ENCODE measurements at places on chromosomes 5 and 9.
A peak's percentile ranks its signal among the peaks of the same experiment; 100 is the strongest.

GRCh38 chr5:83921666-83922193 is 201.1 kb upstream of the HAPLN1 start:
- no peak for DNase-seq

DNA sequence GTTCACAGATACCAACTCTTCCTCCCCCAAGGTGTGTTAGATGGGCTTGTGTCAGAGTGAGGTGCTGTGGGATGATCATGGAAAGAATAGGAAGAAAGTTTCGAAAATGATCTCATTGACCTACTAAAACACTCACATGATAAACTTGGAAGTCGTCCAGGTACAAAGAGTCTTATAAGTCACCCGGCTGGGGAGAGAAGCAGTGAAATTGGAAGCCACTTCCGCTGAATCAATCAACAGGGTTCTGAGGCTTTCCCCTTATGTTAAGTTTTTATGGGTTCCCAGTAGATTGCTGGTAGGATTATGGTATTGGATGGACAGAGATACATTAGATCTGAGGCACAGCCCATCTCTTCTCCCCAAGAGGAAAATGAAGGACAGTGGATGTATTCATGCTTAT is 218.8 kb upstream of the MSX2 start:
- peak; percentile 78 for DNase-seq

- no peak for DNase-seq
These were observed 49.4 kb downstream of the ATP10B start for GRCh38 chr5:160802592-160802991.

GRCh38 chr5:73672132-73672531 is 46.1 kb downstream of the ARHGEF28 start:
- DNase-seq, result no peak

- DNase-seq, result peak; percentile 52
These were observed 26.2 kb downstream of the CARNMT1 start for GRCh38 chr9:75001719-75002421.

- no peak for DNase-seq
These were observed 43.1 kb downstream of the ADAMTS16 start for GRCh38 chr5:5183189-5183699.

- no peak for DNase-seq
These were observed 203.0 kb downstream of the SPATA31A6 start for GRCh38 chr9:42386477-42386876.

DNA sequence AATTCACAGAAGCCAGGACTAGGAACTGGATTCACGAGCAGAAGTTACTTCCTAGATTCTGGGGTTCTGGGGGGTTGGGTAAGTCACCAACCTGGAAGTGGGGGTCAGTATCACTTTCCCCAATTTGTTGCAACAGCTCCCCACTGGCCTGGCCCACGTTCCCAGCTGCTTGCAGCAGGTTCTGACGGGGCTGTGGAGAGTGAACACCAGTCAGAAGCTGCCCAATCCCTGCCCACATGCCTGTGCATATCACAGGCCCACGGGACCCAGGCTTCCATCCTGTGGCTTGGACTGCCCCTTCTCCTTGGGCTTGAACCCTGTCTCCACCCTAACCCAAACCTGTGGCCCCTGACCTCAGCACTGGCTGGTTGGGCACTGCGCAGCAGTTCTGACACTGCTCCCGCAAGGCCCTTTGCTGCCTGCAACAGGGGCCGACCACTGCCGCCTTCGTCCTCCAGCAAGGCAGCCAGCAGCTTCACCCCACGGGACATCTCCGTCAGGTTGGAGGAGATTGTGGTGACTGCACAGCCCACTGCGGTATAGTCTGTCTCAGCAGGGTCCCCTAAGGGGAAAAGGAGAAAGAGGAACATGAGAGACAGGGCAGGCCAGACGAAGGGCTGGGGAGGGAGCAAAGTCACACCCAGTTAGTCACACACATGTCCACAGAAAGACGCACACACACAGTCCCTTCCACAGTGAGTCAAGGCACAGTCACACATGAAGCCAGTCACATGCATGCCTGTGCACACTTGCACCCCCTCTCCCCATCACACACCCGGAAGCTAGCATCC is 13.1 kb downstream of the TLN1 start:
- DNase-seq, result no peak

- no peak for DNase-seq
These were observed 33.3 kb downstream of the IPPK start for GRCh38 chr9:92636627-92637026.

GRCh38 chr5:172891716-172892421 is 57.8 kb downstream of the ERGIC1 start:
- DNase-seq, result no peak

DNA sequence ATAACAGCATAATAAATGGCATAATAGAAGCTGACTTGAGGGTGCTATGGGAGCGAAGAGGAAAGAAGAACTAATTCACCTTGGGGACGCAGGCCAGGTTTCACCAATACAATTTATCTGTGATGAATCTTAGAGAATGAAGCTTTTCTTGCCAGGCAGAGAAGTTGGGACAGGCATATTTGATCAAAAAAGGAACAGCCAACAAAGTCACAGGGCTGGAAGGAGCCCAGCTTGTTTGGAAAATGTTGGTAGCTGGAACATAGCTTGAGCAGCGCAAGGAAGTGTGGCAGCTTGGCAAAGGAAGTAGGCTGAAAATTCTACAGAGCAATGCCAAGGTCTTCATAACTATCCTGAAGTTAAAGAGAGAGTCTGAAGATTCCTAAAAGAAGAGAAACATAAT is 181.5 kb upstream of the OR13F1 start:
- no peak for DNase-seq

GRCh38 chr9:1120500-1121165 is 70.5 kb downstream of the DMRT2 start:
- DNase-seq, result no peak

GRCh38 chr5:139670369-139671095 is 22.4 kb downstream of the CXXC5 start:
- no peak for DNase-seq

DNA sequence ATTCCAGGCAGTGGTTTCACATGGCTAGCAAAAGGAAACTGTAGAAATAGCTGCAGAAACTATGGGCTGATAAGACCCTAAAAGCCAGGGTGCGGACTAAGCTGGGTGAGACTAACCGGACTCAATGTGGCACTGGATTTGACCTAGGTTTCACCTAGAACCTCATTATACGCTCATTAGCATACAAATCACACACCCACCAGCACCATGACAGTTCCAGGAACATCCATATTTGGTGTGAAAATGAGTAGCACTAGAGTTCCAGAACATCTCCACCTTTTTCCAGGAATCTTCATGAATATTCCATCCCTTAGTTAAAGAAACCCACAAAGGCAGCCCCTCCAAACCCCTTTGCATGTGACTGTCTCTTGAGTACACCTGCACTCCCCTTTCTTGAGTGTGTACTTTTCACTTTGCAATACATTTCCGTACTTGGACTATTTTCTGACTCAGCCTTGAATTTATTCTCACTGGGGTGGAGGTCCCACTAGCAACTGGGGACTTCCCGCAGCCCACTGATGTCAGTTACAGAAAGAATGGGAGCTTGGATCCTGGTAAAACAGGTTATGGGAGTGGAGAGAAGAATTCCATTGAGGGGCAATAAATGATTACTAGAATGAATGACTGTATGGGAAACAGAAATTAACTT is 58.0 kb upstream of the SPATA31C2 start:
- no peak for DNase-seq

DNA sequence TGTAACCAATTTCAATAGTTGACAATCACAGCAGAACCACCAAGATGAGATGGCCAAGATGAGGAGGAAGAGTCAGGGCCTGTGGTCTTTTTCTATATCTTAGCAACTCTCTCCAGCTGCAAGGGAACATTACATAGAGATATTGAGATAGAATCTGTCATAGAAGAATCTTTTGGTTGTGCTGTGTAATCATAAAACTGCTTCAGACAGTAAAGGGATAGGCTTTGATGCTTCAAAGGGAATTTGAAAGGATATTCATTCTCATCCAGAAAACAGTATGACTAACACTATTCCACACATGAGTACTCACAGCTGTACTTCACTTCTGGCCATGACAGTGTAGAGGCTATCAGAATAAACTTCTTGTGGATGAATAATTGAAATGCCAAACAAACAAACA is 145.9 kb downstream of the YIPF5 start:
- no peak for DNase-seq

- no peak for DNase-seq
These were observed 892.2 kb upstream of the ACO1 start for GRCh38 chr9:31492229-31492628.

DNA sequence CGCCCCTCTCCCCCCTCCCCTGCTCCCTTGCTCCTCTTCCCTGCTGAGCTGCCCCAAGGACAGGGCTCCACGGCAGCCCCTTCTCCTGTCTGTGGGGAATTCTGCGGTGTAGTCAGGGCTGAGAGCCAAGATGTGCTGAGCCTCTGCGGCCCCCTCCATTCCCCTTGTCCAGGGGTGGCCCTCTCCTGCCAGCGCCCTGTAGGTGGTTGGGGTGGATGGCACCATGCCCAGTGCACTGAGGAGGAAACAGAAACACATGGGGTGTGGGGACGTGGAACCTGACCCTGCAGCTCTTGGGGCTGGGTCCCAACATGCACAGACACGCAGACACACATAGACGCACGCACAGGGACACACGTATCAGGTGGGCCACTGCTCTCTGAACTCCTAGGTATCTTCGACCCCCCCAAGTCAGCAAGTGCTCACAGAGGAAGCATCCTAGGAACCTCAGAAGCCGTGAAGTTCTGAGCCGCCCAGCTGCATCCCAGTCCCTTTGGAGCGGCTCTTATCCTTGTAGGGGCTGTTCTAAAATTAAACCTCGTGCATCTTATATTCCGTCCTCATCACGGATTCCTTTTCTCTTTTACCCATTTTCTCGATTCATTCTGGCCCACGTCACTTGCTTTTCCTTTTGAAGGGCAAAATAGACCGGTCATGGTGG is 64.8 kb downstream of the HMCN2 start:
- DNase-seq, result no peak

DNA sequence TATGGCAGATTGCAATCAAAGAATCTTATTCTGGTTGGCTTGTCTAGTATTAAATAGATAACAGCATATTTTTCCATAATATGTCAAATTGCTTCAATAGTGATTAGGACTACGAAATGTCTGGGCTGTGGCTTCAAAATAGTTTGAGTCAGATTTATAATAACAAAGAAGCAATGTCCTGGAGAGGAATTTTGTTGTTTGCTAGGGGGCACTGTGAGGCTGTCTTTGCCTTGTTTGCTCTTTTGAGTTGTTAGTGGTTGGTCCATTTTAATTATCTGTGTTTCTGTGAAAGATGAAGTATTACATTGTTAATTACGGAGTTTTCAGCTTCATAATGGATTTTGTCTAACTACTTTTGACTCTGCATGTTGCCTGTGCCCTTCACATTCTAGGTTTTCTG is 713.6 kb downstream of the TLE4 start:
- DNase-seq, result no peak

GRCh38 chr9:124221676-124222075 is 36.1 kb upstream of the NEK6 start:
- no peak for DNase-seq

DNA sequence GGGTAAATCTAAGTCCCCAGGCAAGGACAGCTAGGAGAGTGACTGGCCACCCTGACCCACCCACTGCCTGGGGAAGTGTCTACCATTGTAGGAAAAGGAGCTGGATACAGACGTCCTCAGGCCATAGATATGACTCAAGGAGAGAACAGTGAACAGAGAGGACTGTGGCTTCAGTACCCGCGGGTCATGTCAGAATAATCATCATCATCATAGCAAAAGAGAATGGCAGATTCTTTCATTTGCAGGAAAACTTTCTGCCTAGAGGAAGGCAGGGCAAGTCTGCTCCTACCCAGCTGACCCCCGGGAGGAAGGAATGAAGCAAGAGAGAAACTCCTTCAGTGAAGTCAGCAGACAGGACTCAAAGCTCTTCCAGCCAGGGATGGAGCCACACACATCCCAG is 52.2 kb upstream of the UBTD2 start:
- DNase-seq, result no peak

GRCh38 chr9:129664746-129665388 is 580 bp upstream of the PRRX2 start:
- no peak for DNase-seq

DNA sequence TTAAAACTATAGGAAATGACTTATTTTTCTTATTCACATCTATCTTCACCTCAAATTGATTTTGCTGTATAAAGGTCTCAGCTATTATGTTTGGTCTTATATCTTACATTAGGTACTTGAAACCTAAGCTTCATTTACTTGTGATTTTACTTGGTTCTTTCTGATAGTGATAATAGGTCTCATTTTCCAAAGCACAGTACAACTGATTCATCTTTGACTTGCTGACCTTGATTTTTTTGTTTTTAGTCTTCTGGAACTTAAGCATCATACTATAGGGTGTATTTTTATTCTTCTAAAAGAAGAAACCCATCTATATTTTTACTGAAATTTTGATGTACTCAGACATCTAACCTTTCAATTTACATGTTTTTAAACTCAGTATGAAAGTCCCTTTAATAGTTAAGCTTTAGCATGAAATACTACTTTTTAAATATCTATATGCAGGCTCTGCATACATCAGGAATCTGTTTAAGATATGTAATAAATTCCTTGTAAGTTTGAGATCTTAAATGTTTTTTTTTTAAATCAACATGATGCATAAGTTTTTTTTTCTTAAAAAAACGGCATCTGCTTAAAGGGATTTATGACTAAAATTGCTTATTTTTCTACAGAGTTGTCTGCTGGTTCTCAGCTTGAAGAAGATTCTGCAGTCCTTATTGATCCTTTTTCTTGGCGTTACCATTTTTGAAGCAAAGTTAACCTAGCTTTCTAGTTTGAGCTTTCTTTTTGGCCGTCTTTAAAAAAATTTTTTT is 13.3 kb downstream of the MATR3 start:
- DNase-seq, result no peak

GRCh38 chr9:89723469-89724100 is 118.8 kb downstream of the GADD45G start:
- DNase-seq, result no peak

DNA sequence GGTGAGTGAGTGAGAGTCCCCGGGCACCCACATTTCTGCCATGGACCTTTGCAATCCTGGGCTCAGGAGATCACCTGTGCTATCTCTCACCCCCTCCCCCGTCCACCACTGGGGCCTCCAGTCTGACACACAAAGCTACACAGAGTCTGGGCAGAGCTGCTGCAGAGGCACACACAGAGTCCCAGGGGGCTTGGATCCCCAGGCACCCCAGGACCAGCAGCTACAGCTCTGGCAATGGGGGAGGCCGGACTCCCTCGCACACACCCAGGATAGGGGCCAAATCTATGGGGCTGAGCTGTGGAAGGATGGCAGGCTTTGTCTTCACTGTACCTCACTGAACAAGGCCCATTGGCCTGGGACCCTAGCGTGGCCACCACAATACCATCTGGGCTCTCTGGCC is 328.8 kb downstream of the MAN2A1 start:
- no peak for DNase-seq

- no peak for DNase-seq
These were observed 5.3 kb upstream of the CTXN3 start for GRCh38 chr5:127643607-127644006.

DNA sequence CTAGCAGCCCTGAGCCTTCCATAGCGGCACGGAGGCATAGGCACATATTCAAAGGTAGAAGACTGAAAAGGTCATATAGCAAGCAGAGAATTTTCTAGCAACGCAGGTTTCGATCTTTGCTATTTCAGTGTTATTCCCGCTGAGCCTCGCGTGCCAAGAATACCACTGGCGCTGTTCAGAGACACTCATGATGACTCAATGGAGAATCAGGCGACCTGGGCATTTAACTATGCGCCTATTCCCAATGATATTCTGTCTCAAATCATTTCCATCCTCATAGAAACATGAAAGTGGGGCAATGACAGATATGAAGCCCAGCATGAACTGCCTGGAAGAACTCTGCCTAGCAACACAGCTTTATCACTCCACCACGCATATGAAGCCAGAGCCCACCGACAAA is 59.9 kb downstream of the EFNA5 start:
- no peak for DNase-seq

GRCh38 chr5:545641-546375 is 21.6 kb upstream of the SLC9A3 start:
- no peak for DNase-seq
